ENCODE measurements at places on chromosomes 2 and 18.

DNA sequence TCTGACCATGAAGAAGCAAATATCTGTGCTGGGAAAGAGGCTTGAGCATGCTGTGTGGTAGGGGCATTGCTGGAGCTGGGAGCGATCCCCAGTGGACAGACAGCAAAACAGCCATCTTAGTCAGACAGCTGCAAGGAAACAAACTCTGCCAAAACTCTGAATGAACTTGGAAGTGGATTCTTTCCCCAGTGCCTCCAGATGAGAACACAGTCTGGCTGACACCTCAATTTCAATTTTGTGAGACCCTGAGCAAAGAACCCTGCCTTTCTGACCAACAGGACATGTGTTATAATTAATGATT is 23.2 kb upstream of the FAP start:
- DNase-seq = no peak

DNA sequence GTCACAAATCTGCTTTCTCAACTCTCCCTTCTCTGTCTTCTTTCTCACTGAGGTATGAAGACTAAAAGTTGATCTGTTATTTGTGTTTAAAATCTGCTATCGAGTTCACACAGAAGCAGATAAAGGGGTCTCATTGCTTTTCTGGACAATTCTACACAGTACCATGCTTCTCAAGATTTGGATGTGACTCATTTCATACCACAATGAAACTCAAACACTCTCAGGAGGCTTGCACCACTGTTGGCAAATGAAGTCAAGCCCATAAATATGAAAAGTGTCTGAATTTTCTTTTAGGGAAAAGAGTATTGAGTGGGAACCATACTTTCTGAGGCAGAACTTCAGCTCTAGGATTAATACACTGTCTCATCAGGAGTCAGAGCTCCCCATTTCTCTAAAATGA is 274.6 kb upstream of the CYRIA start:
- no peak for DNase-seq

DNA sequence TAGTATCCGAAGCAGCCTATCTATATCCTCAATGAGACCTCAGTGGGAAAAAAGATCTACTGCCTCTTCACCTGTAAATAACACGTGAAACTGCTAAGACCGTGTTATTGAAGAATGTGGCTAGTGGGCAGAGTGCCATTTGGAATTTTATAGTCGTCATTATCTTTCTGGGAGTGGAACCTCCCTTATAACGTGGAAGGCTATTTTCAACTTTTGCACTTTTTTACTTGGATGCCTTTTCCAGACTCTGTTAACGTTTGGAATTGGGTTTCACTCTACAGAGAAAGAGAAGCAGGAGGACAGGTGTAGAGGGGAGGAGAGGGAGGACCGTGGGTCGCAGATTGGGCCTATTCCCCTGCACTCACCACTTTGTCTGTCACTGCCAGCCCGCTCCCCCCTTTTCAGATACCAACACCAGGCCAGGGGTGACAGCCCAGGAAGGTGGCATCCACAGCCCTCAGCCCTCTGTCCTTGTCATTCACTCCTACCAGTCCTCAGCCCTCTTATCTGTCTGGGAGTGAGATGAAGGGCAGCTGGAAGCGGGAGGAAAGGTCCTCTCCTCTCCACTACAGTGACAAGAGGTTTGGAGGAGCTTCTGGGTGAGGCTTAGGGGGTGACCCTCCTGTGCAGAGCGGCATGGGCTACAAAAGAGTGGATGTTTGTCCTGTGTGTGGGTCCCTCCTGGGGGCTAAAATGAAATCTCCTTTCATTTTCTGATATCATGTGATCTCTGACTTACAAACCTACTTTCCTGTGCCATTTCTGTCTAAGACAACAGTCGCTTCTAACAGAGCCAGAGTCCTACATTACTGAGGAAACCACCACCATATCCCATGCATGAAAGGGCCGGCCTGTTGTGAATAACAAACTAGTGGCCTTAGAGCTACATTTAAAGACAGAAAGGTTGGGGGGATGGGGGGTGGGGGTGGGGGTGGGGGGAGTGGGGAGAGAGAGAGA is 23.9 kb upstream of the CEP68 start:
- DNase-seq = no peak

DNA sequence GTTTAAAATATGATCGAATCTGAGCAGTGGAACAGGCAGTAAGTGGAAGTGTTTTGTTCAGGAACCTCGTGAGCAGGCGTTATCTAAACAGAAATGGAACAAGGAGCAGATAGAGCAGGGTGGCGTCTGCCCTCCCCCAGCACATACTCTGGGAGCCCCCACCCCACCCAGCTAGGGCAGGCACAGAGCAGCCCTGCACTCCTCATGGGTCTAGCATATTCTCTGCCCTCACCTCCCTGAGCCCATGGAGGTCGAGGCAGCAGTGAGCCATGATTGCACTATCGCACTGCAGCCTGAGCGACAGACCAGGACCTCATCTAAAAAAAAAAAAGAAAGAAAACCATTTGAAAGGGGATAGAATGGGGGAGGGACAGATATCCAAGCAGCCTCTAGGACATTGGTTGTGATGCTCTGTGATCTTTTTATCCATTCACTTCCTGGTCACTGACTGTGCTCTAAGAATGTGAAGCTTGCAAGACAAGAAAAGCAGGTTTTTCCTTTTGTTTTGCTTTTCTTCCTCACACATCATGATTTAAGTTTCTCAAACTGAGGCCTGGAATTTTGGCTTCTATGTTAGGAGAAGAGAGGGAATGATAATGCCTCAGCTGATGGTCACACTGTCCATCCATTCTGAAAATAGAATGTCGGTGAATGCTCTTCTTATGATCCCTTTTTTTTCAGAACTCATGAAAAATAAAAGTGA is 3.1 kb downstream of the MLPH start:
- DNase-seq = no peak

DNA sequence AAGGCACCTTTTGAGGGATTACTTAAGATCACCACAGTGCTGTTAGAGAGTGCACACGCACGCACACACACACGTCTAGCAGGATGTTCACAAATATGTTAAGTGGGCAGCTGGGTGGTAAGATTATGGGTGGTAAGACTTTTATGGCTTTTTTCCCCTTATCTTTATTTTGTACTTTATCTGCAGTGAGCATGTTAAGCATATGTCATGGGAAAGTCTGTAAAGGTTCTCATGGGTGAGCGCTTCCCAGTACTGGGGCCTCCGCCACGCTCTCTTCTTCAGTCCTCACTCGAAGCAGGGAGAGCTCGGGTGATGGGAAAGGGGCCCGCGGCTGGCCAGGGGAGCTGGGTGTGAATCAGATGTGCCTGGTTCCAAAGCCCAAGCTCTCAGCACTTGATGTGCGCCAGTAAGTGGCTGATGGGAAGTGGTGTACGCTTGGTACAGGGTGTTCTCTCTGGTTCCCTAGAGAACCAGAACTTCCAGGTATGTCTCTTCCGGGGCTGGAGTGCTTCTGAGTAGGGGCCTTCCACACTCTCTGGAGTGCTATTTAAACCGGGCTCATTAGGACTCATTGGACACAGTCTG is 83.9 kb upstream of the YWHAQ start:
- DNase-seq = no peak

DNA sequence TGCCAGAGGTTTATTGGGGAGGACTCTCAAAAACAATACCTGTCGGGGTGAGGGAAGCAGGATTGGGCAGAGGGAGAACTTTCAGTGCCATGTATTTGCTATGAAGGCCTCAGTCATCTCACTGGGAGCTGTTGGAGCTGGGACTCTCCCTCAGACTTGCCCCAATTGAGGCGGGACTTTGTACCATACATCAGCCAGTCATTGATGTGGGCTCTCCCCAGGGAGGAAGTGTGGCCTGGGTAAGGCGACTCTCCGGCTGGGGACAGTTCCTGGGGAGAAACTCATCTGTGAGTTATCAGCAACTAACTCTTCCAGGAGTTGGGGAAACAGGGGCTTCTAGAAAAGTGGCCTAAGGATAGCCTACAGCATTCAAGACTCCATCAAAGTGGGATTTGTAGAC is 66.5 kb downstream of the FTCDNL1 start:
- no peak for DNase-seq

DNA sequence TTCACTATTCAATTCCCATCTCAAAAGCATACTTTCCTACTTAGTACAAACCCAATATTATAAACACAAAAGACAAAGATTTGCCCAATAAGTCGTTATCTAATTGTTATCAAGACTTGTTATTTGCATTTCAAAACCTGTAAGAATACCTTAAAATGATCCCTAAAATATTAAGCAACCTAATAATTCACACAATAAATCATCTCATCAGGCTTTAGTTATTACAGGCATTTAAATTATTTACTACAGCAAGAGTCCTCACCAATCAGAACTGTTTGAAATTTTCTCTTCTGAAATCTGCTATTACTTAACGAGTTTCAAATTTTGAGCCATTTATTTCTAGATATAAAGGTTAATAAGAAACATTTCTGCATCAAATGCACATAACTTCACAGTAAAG is 1.6 kb downstream of the CCDC88A start:
- DNase-seq = no peak

GRCh38 chr2:71892896-71893295 is 254.8 kb downstream of the CYP26B1 start:
- DNase-seq = no peak

Measured in tibial artery (tissue), 4 donors.